Stimulated activated CD4-positive, alpha-beta T cell treated with anti-CD3 and anti-CD28 coated beads, Interleukin-15, amount 100 ng/mL, for 48 hours (primary cell): ENCODE measurements at places on chromosomes 6 and 20.

DNA sequence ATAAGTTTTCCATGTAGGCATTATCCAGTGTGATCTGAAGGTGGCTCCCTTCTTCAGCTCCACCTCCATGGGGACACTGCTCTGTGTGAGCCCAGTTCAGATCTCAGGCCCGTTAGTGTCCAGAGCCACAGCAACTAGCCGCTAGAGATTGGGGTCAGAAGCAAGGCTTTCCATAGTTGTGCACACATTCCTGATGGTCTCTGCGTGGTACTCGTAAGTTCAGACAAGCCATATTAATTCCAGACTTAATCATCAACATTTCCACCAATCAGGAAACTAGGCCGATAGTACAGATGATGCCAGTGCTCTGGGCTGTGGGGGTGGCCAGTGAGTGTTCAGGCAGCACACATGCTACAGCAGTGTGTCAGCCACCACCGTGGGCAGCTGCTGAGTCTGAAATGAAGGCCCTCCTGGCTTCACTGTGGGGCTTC, 17.5 kb upstream of the SYNCRIP start:
- DNase-seq = no peak

DNA sequence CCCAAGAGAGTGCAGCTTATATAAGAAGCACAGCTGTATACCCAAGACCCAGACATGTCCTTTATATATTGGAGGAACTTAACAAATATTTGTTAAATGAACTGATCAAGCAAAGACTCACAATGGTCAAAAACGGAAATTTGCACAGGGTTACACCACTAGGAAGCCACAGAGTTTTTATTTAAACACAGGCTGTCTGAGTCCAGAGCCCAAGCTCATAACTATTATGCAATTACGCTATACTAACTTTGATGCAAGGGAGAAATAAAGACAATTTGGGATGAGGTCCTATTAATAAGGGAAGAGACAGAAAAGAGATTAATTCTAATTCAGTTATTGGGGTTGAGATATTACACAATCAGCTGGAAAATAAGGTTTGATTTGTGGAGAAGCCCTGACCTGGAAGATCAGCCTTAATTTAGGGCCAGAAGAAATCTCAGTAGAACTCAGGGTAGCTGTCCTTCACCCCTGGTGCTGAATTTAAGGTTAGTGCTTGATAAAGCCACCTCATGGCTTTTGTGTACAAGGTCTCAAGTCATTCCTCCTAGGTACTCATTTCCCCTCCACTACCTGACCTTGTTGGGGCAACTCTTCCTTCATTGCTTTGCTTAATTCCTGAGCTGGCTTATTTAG, 10.5 kb upstream of the ZNF334 start:
- no peak for DNase-seq

GRCh38 chr6:150189122-150189521, 46.3 kb downstream of the PPP1R14C start:
- DNase-seq = no peak

GRCh38 chr6:168226061-168226752, 93.4 kb downstream of the DACT2 start:
- DNase-seq = no peak

DNA sequence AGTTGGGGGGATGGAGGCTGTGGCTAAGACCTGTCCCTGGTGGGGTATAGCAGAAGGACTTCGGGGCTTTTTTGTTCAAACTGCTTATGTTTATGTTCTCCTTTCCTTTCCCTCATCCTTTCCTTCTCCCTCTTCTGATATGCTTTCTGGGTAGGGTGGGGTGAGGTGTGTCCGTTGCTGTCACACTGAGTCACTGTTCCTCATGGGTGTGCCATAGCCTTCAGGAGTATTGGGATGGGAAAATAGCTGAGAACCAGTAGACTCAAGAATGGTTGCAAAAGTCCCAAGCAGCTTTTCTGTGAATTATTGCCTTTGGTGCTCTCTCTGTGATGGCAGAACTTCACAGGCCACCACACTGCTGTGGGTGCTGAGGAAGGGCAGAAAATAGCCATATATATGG, 39.6 kb downstream of the TPD52L1 start:
- no peak for DNase-seq

DNA sequence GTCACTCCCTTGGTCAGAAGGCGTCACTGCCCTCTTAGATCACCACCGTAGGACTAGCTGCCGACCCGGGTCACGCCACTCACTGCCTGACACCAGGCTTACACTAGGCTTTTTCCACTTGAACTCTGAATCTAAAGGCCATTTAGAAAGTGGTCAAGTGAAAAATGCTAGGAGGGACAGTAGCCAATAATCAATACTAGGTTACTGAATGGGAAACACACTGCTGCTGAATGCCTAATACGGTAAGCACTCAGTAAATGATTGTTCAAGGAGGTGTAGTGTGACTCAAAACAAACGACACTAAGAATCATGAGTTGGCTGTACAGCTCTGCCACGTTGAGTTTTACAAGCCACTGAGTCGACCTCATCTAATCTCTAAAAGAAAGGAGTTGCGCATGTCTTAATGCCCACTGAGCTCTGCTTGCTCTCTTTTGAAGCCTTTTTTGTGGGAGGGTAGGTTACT, 760 bp upstream of the IBTK start:
- no peak for DNase-seq

GRCh38 chr6:139638179-139638941, 263.9 kb upstream of the CITED2 start:
- DNase-seq = no peak

DNA sequence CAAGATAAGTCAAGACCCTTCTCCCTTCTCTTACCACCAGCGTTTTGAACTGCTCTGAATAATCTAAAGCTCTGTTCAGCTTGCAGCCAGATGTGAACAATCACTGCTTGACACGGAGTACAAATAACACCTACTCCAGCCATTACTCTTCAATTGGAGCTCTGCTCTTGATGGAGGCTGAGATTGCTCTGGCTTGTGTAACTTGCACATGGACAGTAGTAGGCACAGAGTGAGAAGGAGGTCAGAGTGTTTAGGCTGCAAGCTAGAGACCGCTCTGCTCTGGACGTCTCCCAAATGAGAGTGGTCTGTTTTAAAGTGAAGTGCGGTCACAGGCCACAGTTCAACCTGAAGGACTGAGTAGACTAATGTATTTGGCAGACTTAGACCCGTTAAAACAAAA, 158.3 kb downstream of the HDGFL1 start:
- DNase-seq = no peak

DNA sequence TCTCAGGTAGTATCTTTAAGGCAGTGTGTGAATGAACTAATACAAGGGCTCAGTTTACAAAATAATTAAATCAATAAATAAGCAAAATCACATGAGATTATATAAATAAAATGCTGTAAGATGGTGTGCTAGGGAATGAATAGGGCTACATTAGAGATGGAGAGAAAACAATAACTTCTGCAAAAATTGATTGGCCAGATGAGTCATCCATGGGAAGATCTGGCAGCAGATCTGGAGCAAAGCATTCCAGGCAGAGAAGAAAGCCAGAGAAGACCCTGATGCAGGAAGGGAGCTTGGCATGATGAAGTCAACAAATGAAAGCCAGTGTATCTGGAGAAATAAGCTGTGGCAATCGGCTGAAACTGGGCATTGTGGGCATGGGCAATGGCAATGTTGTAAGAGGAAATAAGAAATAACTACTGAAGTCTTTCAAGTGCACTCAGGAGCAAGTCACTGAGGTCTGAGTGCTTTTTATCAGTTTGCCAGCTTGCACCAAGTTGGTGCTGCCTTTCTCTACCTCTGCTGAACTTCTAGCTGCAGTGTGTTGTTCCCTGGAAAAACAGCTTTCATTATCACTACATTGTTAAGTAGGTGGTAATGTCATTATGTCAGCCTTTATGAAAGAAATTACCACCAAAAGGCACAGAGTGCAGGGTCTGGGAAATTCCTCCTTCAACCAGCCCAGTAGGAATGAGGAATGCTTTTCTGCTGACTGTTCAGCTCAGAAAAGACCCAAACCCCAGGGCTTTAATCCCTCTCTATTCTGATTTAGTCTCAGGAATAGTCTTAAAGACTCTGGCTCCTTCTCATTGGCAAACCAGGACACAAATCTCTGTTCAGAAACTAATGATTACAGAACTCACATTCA, 231.6 kb downstream of the HTR1B start:
- no peak for DNase-seq

- DNase-seq = no peak
Observed at GRCh38 chr6:11043961-11044711, at the start of gene ELOVL2. Gene ELOVL2 (minus strand): TSS chr6:11044305. CDS start chr6:11044230, 75 bp downstream.

- no peak for DNase-seq
Observed at GRCh38 chr6:40701352-40702007, 114.3 kb upstream of the LRFN2 start.

GRCh38 chr6:167153521-167153959, 4.2 kb downstream of the GPR31 start:
- DNase-seq = no peak

- no peak for DNase-seq
Observed at GRCh38 chr6:137876547-137876946, 9.5 kb downstream of the TNFAIP3 start.
